Activated CD4-positive, alpha-beta T cell treated with anti-CD3 and anti-CD28 coated beads for 36 hours (primary cell): ENCODE measurements at places on chromosomes 7 and 10. TPM values are rescaled to one million over a fixed set of nuclear protein-coding genes. Genes with fewer than 3 reads are reported as not detected.

EBLN1 gene
- total RNA-seq: not detected

OR2A5 gene
- not detected for total RNA-seq

MYL10 gene
- total RNA-seq: not detected

CCDC136 gene
- 6.9 TPM for total RNA-seq

TUBB8 gene
- total RNA-seq: not detected

COA1 gene
- 76.9 TPM for total RNA-seq

GRCh38 chr7:26449175-26450165 is 157.8 kb downstream of the SNX10 start:
- H3K27ac ChIP-seq: no peak overlapping the region
- no peaks in the 10 kb centered on the region for H3K4me1 ChIP-seq
- H3K27me3 ChIP-seq: peaks cover 11% of the 10 kb centered on the region
- no peak overlapping the region for H3K4me3 ChIP-seq
- no peaks in the 10 kb centered on the region for H3K36me3 ChIP-seq

GRCh38 chr10:44415121-44415520 is 30.2 kb upstream of the CXCL12 start:
- H3K27me3 ChIP-seq: peaks cover 22% of the 10 kb centered on the region
- no peak for DNase-seq
- H3K36me3 ChIP-seq: no peaks in the 10 kb centered on the region
- no peaks in the 10 kb centered on the region for H3K4me1 ChIP-seq
- H3K27ac ChIP-seq: no peak overlapping the region
- no peak overlapping the region for H3K4me3 ChIP-seq

GRCh38 chr7:55307123-55307916 is 57.8 kb upstream of the LANCL2 start:
- no peak for DNase-seq
- peak overlapping the region; percentile 7 for H3K27ac ChIP-seq
- no peaks in the 10 kb centered on the region for H3K36me3 ChIP-seq
- H3K4me1 ChIP-seq: peaks cover 24% of the 10 kb centered on the region

DNA sequence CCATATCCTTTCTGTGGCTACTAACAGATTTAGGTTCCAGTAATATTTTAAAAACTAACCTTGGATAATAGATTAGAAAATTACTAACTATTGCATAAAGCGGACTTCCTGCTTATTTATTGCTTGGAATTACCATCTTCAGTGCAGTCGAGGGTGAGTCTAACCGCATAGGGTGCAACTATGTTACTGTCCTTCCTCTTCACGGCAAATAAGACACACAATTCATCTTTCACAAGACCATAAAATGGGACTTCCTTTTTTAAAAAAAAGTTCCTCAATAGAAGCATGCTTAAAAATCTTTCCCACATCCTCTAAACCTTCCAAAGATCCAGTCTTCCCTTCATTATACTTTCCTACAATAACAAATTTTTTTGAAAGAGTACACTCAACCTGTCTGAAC is 2.1 kb downstream of the SLC25A40 start:
- H3K4me1 ChIP-seq: peaks cover 35% of the 10 kb centered on the region
- peaks cover 55% of the 10 kb centered on the region for H3K36me3 ChIP-seq
- no peak for DNase-seq

DNA sequence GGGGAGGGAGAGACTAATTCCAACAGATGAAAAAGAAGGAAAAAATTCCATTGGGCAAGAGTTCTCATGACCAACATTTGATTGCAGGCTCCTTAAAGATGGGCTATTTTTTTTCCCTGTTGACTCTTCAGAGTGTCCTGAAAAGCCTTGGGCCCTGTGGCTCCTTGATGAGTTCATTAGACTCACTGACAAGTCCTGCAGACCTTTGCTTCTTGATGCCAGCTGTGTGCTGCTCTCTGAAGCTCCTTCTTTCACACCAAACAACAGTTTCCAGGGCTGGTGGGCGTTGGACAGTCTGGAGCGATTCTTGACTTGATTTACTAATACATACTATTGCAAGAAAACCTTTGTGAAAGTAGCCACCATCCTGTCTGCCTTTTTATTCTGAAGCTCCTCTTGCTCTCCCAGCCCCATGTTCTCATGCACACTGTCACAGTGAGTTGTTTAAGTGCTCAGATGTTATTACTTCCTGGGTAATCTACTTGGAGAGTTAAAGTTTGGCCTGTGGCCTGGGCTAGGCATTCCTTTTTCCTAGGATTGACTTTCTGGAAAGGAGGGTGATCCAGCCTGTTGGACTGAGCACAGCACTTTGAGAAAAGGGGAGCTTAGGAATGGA is 250.3 kb downstream of the PTEN start:
- no peak for DNase-seq
- no peak overlapping the region for H3K4me3 ChIP-seq

- DNase-seq: no peak
- no peaks in the 10 kb centered on the region for H3K4me1 ChIP-seq
- no peak overlapping the region for H3K27ac ChIP-seq
- no peaks in the 10 kb centered on the region for H3K27me3 ChIP-seq
Observed at GRCh38 chr7:46969303-46970130, 612.4 kb downstream of the TNS3 start.

- peak; percentile 68 for DNase-seq
- H3K36me3 ChIP-seq: no peaks in the 10 kb centered on the region
- H3K27ac ChIP-seq: no peak overlapping the region
- no peak overlapping the region for H3K4me3 ChIP-seq
- peaks cover 27% of the 10 kb centered on the region for H3K4me1 ChIP-seq
Observed at GRCh38 chr10:112981553-112981952, 31.5 kb downstream of the TCF7L2 start.

- peaks cover 13% of the 10 kb centered on the region for H3K4me1 ChIP-seq
- no peaks in the 10 kb centered on the region for H3K27me3 ChIP-seq
- DNase-seq: no peak
- peak within 1 kb of the TSS; percentile 47 for H3K27ac ChIP-seq
- no peak within 1 kb of the TSS for H3K4me3 ChIP-seq
- H3K36me3 ChIP-seq: peaks cover 30% of the 10 kb centered on the region
Observed at GRCh38 chr10:100519311-100520051, at the start of gene SEC31B. TSS of gene SEC31B (minus strand) at chr10:100519861. CDS start at chr10:100516952, 2,909 bp downstream.

DNA sequence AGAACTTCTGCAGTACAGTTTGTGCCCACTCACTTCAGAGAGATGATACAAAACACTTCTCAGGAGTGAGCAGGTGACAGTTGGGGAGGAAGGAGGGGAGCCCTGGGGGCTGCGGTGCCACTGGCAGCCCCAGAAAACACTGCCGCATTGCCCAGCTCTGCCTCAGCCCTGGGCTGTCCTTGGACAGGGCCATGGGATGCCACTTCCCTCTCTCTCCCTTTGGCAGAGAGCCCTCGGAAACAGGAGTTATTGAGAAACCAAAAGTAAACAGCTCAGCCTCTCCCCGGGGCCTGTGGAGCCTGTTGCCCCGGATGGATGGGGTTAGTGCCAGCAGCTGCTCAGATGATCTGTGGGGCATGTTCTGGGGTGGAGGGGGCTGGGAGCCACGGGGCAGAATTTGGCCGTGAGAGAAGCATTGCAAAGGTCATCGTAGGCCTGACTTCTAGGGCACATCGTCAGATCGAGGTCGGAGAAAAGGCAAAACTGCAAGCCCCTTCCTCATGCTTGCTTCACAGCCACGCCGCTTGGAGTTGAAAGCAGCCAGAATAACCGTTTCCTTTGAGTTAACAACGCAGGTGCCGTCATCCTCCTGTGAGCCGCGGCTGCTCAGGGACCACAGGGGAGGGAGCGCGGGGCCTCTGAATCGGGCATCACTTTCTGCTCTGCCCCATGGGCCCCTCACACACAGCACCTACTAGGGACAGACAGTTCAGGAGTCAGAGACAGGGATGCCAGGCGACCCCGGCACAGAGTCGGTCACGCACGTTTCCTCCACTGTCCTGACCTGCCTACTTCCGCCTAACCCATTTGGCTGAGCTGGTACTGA is 256.4 kb downstream of the CAMK1D start:
- H3K27me3 ChIP-seq: no peaks in the 10 kb centered on the region
- H3K4me3 ChIP-seq: peak overlapping the region; percentile 77
- peaks cover 28% of the 10 kb centered on the region for H3K4me1 ChIP-seq
- H3K27ac ChIP-seq: peak overlapping the region; percentile 99
- peak; percentile 74 for DNase-seq
- H3K36me3 ChIP-seq: no peaks in the 10 kb centered on the region

DNA sequence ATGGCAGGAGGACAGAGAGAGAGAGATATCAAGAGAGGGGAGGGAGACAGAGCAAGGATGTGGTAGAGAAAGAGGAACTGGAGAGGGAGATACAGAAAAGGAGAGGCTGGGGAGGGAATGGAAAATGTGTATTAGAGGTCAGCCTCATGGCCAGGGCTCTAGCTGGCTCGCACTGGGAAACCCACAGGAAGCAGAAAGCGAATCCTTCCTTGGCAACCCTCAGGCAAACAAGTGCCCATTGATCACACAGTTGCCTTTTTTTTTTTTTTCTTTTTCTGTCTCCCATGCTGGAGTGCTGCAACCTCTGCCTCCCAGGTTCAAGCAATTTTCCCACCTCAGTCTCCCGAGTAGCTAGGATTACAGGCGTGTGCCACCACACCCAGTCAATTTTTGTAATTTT is 391.2 kb downstream of the TYW1 start:
- H3K4me3 ChIP-seq: no peak overlapping the region
- no peak for DNase-seq
- no peaks in the 10 kb centered on the region for H3K27me3 ChIP-seq
- no peaks in the 10 kb centered on the region for H3K36me3 ChIP-seq
- no peak overlapping the region for H3K27ac ChIP-seq

DNA sequence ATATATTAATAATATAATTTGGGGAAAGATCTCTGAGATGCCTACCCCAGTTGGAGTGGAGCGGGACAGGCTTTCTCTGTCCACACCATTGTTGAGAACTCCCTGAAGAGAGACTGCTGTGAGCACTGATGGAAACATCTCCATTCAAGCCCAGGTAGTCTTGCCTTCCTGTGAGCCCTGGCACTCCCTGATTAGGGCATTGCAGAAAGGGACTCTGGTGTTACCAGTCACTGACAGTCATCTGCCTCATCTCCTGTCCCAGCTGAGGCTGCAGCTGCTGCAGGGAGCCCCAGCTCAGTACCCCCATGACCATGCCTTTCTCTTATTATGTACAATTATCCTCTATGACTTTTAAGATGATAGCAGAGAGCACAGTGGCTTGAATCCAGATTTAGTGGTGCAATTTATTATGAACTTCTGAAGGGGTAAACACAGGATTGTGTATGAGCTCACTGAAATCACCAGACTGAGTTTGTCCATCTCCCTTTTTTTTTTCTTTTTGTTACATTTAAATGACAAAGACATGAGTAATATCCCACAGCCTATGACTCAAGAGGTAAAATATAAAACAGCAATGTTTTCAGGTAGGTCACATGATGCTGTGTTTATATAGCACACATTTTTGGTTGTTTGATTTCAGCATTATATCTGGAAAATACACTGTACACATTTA is 236.9 kb downstream of the SLC25A13 start:
- no peaks in the 10 kb centered on the region for H3K4me1 ChIP-seq
- H3K27me3 ChIP-seq: peaks cover 12% of the 10 kb centered on the region
- no peaks in the 10 kb centered on the region for H3K36me3 ChIP-seq
- H3K27ac ChIP-seq: no peak overlapping the region
- DNase-seq: no peak

GRCh38 chr10:7340179-7340874 is 70.5 kb downstream of the SFMBT2 start:
- no peak overlapping the region for H3K27ac ChIP-seq
- no peaks in the 10 kb centered on the region for H3K27me3 ChIP-seq
- peaks cover 50% of the 10 kb centered on the region for H3K4me1 ChIP-seq
- DNase-seq: peak; percentile 18
- peaks cover 48% of the 10 kb centered on the region for H3K36me3 ChIP-seq
- H3K4me3 ChIP-seq: no peak overlapping the region

DNA sequence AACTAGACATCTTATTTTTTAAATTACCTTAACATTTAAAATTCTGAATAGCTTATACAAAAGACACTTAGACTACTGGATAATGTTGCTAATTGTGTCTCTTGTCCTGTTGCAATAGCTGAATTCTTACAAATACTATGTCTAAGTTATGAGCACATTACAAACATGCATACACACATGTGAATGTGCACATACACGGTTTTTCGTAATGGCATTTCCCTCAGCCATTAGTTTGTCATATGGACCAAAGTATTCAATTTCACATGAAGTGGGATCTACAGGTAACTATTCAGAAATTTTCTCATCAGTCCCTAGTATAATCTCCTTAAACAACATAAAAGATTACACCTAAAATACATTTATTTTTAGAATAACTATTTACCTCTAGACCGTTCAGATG is 178.6 kb upstream of the BET1 start:
- DNase-seq: no peak
- no peaks in the 10 kb centered on the region for H3K36me3 ChIP-seq
- H3K27ac ChIP-seq: no peak overlapping the region
- H3K27me3 ChIP-seq: peaks cover 7% of the 10 kb centered on the region
- H3K4me1 ChIP-seq: peaks cover 4% of the 10 kb centered on the region
- H3K4me3 ChIP-seq: no peak overlapping the region

DNA sequence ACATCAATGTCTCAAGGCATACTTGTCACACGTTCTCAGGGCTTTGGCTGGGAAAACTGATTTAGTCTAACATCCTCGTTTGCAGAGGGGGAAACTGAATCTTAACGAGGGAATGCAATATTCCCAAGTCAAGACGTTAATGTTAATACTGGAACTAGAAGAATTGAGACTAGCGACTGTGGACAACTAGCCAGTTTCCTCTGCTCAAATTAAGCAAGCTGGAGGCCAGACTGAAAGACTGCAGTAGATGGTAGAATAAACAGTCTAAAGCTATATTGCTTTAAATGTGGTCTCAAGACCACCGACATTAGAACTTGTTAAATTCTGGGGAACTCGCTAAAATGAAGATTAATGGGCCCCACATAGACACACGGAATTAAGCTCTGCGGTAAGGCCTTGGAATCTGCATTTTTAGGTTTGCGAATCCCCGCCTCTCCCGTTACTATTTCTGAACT is 639 bp upstream of the TFAM start:
- no peak for DNase-seq
- no peaks in the 10 kb centered on the region for H3K27me3 ChIP-seq
- H3K27ac ChIP-seq: peak overlapping the region; percentile 83
- peaks cover 39% of the 10 kb centered on the region for H3K4me1 ChIP-seq
- peak overlapping the region; percentile 100 for H3K4me3 ChIP-seq
- H3K36me3 ChIP-seq: peaks cover 31% of the 10 kb centered on the region

GRCh38 chr10:21972584-21972983 is 30.9 kb downstream of the DNAJC1 start:
- H3K4me3 ChIP-seq: no peak overlapping the region
- H3K27ac ChIP-seq: no peak overlapping the region
- no peak for DNase-seq
- peaks cover 10% of the 10 kb centered on the region for H3K4me1 ChIP-seq
- no peaks in the 10 kb centered on the region for H3K36me3 ChIP-seq

- no peaks in the 10 kb centered on the region for H3K36me3 ChIP-seq
- H3K4me3 ChIP-seq: no peak overlapping the region
- H3K27ac ChIP-seq: no peak overlapping the region
- DNase-seq: no peak
Observed at GRCh38 chr7:142249918-142250317, 7.9 kb downstream of the PRSS58 start.

GRCh38 chr10:111211241-111211640 is 134.4 kb downstream of the ADRA2A start:
- no peak overlapping the region for H3K4me3 ChIP-seq
- no peaks in the 10 kb centered on the region for H3K36me3 ChIP-seq
- H3K4me1 ChIP-seq: no peaks in the 10 kb centered on the region
- no peak for DNase-seq
- H3K27ac ChIP-seq: no peak overlapping the region
